HL-60 (cell line): ENCODE measurements at places on chromosomes 3 and 15.

- no peak for DNase-seq
Measured at GRCh38 chr3:126746395-126747177, 42.5 kb downstream of the CHCHD6 start.

- DNase-seq: no peak
Measured at GRCh38 chr3:69532547-69533224, 146.8 kb upstream of the FRMD4B start.

DNA sequence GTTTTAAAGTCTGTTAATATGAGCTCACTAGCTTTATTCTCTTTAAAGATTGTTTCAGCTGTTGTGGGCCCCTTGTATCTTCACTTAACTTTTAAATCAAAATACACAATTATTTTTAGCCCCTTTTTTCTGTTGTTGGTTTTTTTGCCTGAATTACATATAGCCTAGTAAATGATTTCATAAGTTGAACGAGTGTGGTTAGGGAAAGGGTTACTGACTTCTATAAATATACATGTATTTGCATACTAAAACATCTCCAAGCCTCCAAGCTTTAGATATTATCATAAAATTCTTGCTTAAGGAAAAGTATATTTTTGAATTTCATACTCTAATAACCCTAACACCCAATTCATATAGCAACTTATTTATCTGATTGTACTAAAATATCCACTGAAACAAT is 73.2 kb upstream of the ARL6 start:
- DNase-seq: no peak

DNA sequence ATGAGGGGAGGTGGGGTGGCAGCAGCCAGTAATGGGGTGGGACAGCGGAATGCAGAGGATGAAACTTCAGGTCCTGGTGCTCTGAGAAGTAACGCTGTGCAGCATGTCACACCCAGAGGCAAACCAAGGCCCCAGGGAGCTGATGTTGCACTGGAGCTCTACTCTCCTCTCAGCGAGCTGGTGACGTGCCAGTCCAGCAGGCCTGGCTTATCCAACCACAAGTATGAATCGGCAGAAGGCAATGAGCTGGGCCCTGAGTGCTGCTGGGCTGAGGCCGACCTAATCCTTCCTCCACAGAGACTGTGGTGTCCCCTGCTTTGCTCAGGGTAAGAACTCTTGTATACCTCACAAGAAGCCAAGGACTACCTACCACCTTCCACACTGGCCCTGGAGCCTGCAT is 30.5 kb downstream of the CD86 start:
- no peak for DNase-seq

- no peak for DNase-seq
Measured at GRCh38 chr15:58063614-58064013, 1.9 kb downstream of the ALDH1A2 start.

GRCh38 chr15:26013981-26014380 is 150.9 kb upstream of the ATP10A start:
- no peak for DNase-seq

DNA sequence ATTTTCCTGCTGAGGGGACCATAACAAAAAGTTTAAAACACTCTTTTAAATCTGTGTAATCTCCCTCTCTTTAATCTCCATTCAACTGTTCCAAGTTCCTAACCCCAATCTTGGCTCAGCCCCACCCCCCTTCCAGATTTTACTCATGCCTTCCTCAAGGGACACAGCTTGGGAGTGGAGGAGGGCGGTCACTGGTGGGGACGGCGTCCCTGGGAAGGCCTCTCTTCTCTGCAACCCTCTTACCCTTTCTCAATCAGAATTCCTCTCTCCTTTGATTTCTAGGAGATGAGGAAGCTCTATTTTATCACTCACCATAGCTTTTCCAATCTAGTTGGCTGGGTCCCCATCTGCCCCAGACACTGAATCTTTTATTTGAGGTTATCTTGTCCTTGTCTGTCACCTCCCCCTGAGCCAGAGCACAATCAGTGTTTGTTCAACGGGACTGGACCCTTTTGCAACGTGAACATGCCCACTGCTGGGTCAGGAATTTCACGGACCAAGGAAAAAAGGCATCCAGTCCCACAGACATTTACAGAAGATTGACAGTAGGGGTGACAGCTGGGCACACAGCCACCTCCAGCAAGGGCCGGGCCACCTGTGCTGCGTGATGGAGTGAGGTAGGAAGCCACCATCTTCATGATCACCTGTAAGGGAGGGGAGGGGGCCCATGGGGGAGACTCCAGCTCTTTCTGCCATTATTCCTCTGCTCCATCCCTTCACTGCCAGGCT is 84.0 kb upstream of the HERC1 start:
- no peak for DNase-seq

DNA sequence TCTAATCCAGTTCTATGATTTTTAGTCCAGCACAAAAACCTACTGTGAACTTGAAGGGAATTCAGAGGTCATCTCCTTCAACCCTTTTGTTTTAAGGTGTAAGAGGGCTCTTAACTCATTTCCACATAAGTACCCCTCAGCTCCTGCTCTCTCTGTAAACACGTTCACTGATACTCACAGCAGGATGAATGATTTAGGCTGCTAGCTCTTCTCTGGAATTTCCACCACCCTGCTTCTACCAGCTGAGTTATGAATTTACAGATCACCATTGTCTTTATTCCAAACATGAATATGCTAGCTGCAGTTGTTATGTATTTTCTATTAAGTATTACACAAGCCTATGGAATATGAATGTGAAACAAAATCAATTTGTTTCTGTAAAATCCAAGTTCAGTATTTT is 101.3 kb upstream of the NANOGP8 start:
- DNase-seq: no peak

DNA sequence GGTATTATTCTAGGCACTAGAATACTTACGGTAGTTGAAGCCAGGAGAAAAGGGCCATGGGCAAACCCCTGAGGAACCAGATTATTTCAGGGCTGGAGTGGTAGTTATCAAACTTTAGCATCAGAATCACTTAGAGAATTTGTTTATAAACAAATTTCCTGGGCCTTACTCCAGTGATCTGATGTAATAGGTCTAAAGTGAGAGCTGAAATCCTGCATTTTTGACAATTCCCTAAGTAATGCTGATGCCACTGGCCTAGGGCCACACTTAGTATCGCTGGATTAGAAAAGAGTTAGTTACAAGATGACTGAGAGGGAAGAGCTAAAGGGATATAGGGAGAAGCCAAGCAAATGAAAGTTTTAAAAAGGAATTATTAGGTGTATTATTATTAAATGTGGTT is 412.5 kb upstream of the THRB start:
- DNase-seq: no peak

- no peak for DNase-seq
Measured at GRCh38 chr15:70362350-70362749, 264.6 kb upstream of the TLE3 start.

- DNase-seq: no peak
Measured at GRCh38 chr3:12292770-12293169, 3.9 kb downstream of the PPARG start.

- DNase-seq: no peak
Measured at GRCh38 chr3:59839283-59839682, 789.5 kb upstream of the CFAP20DC start.

DNA sequence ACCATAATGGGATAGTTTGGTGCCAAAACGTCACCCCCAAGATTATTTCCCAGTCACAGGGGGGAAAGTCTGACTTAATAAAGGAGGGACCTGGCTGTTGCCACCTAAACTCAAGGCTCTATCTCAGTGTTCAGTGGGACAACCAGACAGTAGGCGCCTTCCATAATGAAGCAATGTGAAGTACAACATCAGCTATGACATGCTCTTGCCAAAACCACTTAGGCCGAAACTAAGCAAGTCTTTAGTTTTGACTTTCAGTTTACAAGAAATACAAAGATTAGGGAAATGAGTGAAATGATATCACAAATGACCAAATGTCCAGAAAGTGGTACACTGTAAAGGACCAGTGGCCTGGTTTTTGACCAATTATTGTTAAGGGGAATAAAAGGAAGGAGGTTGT is 32.9 kb downstream of the SOX14 start:
- DNase-seq: no peak

DNA sequence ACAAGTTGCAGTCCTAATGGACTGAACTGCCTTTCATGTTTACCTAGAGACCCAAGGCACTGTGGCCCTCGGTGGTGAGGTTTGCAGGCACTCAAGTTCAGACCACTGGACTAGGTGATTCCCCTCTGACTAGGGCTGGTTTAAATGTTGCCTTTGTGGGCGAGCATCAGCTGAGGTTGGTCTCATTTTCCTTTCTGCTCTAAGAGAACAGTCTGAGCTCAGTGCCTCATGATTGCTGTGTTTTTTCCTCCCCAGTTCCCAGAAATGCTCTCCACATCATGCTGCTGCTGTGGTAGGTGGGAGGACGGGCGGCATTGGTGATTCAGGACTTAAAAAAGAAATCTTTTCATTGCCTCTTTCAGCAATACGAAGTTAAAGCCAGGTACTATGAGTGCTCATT is 237.2 kb downstream of the MBNL1 start:
- DNase-seq: no peak

DNA sequence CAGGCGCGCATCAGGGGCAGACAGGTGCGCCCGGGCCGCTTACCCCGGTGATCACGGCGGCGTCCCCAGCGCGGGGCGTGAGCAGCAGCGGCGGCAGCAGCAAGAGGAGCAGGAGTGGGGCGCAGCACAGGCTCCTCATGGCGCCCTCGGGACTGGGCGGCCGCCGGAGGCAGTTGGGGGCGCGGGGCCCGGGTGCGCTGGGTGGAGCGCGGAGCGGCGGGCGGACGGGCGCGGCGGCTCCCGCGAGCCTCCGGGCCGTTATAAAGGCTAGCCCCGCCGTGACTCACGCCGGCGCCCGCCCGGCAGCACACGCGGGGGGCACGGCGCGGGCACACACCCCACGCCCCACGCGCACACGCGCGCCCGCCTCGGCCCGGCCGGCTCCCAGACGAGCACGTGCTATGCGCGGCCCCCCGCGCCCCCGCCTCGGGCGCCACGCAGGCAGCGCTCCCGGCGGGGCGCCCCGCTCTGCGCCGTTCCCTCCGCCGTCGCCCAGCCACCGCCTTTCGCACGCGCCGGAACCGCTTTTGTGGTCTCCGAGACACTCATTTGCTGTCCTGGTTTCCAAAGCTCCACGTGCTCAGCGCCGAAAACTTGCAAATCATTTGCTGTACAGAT is at the start of gene PROK2:
PROK2 (minus strand) TSS at position 235 of the 618 bp plus-strand sequence; CDS start at position 139, 96 bp downstream.
- no peak for DNase-seq
